Umbilical cord (tissue), 2 donors: ENCODE measurements at places on chromosomes 13 and 19. TPM values are rescaled to one million over a fixed set of nuclear protein-coding genes. Genes with fewer than 3 reads are reported as not detected.

DNA sequence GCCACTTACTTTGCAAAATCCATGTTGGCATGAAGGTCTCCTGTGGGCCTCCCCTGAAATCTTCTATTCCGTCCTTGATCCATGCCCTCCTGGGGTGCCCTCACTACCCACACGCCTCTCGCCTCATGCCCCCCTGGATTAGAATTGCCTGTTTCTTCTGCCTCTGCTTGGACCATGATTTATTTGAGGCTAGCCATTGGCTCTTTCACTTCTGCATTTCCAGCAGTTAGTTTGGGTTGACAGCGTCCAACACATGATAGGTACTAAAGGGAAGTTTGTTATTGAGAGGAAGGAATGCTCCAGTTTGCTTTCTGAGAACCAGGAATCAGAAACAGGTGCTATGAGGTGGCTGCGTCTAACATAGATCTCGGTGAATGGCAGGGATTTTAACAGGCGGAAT is 30.5 kb upstream of the TPTE2 start:
- no peak for DNase-seq

DNA sequence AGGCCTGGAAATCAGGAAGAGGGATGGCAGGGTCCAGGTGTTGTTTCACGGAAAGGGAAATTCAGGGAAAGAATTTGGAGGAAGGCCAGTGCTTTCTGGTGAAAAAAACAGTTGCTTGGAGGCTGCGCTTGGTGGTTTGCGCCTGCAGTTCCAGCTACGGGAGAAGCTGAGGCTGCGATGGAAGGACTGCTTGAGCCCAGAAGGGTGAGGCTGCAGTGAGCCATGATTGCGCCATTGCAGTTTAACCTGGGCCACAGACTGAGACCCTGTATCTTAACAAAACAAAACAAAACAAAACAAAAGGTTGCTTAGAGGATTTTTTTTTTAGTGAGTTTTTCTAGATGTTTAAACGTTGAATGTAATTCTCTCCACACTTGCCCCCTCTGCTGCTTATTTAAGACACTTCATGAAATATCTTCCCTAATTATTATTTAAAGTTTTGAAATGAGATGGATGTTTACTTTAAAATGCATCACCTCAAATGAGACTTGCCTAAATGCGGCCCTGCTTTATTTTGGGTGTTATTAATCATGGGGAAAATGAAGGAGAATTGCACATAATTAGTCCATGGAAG is 75.4 kb upstream of the TRPC4 start:
- DNase-seq = no peak

DNA sequence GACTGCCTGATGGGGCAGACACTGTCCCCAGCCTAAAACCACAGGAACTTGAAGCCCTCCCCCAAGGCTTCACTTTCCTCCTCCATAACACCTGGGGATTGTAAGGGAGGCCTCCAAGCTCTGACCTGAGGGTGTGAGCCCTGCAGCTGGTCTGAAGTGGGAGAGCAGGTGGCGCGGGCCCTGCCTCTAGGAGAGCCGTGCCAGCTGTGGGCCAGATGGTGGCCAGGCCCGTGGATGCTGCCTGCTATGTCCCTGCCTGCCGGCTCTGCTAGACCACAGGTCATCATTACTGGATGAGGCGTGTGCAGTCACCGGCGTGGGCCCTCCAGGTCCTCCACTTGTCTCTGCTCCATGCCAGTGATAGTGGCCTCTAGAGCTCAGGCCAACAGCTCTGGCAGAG is 3.5 kb upstream of the KLHL26 start:
- no peak for DNase-seq

DNA sequence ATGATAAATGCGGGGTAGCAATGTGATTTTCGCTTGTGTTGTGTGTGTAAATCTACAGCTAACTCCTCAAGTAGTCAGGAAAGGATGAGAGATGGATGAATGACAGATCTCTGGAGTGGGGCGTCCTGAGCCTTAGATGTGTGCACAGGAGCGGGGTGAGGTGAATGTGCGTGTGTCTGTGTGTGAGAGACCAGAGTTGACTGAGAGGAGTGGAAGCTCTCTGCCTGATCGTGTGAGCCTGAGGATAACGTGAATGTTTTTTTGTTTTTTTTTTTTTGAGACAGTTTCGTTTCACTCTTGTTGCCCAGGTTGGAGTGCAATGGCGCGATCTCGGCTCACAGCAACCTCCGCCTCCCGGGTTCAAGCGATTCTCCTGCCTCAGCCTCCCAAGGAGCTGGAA is 805 bp downstream of the ZNF461 start:
- DNase-seq = no peak

DNA sequence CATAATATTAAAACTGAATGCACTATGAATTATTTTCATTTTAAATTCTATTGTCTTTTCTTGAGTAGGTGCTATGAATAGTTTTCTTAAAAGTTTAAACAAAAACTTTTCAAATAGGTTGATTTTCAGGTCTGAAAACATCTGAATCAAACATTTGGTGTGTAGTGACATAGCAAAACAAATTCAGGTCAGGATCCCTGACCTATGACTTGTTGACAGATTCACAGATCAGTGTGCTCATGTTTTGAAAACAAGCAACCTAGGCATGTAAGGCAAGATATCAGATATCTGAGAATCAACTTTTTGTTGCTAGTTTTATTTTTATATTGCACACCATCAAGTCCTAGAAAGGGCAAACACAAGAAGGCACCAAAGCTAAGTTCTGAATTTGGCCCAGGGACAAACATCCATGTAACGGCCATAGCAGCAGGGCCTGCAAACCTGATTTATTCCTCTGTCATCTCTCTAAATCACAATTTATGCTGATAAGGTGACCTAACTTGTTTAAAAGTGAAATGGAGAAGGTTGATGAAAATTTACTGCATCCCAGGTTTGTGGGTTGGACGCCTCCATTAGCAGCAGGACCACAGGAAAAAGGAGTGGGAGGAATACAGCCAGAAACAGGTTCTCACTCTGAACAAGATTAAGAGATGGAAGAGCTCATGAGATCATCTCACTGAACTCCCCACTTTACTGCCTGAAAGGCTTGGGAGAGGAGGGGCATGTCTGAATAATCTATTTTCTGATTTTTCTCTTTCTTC is 337.7 kb downstream of the KCNRG start:
- no peak for DNase-seq

DNA sequence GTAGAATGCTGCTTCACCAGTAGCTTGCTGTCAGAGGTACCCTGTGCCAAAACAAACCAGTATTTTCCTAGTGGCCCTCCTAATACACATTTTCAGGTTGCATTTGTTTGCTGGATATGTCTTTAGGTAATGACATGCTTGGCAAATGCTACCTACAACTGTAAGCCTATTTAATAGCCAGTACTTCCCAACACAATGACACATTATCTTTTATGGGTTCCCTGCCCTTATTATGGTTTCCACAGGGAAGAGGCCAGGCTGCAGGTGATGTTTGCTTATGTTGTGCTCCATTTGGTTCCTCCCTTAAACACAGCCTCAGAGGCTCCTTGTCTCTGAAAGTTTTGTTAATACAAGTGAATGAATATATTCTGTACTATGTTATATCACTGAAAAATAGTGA is 24.7 kb downstream of the FRY start:
- DNase-seq = no peak

GRCh38 chr13:98476106-98476505 is 100.8 kb downstream of the STK24 start:
- DNase-seq = no peak

DNA sequence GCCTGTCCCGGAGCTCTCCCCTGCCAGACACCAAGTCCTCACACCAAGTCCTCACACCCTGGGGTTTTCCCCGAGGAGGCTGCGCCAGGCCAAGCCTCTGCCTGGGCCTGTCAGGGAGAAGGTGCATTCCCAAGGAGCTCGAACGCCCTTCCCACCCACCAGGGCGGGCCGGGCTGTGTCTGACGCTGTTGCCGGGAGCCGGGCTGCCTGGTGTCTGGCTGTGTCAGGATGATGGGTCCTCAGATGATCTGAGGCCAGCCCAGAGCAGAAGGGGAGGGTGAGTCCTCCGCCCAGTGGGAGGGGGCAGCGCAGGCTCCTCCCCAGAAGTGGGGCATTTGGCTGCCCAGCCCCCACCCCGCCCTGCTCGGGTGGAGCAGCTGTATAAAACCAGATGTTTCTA is 2.3 kb upstream of the HAS1 start:
- DNase-seq = peak; percentile 93

DNA sequence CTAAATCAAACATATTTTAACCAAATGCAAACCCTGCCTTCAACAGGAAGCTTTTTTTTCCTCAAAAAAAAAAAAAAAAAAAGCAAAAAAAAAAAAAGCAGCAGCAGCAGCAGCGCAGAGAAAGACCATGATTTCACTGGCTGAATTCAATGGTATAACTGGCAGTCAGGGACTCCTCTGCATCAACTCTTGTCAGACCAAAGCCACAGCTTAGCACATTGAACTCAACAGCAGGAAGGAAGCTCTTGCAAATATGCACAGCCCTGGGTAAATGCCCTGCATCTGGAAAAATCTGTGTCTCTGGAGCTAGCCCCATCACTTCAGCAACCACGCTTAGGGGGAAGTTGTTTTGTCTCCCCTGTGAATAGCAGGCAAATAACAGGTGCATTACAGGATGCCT is 17.6 kb upstream of the DHRS12 start:
- no peak for DNase-seq

DNA sequence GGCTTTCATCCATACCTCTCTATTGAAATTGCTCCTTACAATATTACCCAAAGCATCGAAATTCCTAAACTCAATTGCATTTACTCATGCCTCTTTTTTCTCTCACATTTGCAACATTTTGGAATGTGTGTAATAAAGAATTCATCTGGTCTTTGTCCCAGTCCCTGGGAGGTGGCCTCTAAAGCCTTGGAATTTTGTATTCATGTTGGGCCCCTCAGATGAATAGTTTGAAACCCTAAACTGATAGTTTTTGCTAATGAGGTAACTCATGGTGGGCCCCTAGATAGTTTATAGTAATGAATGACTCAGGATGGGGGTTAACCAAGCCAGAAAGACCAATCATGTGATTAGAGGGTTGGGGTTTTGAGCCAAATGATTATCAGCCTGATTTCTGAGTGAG is 490.4 kb downstream of the DIAPH3 start:
- DNase-seq = no peak

GRCh38 chr13:64767054-64767453 is 2463.1 kb downstream of the PCDH9 start:
- DNase-seq = no peak

- DNase-seq = peak; percentile 17
These were observed 820.6 kb upstream of the PCDH9 start for GRCh38 chr13:68050761-68051160.

DNA sequence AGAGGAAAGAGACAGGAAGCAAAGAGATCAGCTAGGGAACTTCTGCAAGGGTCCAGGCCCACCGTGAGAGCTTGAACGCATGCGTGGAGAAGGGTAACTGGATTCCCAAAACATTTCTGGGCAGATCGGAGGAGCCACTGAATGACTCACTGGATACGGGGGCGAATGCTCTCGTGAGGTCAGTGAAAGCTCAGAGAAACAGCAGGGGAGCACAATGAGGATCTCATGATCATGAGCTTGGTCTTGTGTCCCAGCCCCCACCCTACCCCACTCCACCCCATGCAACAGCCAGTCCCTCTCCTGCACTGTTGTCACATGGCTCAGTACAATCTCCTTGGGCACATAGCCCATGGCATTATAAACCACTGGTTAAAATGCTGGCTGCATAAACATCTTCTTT is 40.6 kb downstream of the DCLK1 start:
- no peak for DNase-seq

GRCh38 chr13:61833228-61833627 is 417.6 kb upstream of the PCDH20 start:
- DNase-seq = no peak

DNA sequence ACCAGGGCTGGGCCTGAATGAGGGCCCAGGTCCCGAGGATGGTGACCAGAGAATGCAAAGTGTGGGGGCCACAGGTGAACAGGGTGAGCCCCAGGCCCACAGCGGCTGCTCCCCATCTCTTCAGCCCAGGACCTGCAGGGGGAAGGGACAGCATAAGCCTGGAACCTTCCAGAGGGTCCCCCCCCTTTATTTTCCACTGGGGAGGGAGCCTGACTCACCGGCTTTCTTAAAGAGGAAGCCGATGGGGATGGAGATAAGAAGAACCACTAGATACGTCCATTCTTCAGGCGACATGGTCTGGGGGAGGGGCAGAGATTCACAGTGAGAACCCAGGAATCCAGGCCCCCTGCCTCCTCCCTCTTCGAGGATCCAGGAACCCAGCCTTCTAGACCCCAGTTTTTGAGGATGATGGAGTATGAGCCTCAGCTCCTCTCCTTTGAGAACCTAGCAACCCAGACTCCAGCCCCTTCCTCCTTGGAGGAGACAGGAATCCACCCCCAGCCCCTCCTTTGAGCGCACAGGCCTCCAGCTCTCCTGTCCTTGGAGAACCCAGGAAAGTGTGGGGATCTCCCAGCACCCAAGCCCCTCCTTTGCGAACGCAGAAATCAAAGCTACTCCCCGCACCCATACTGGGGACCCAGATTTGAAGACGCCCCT is 1.0 kb downstream of the MBOAT7 start:
- peak; percentile 46 for DNase-seq

GRCh38 chr19:49520705-49521319 is 7.0 kb upstream of the RCN3 start:
- peak; percentile 45 for DNase-seq

DNA sequence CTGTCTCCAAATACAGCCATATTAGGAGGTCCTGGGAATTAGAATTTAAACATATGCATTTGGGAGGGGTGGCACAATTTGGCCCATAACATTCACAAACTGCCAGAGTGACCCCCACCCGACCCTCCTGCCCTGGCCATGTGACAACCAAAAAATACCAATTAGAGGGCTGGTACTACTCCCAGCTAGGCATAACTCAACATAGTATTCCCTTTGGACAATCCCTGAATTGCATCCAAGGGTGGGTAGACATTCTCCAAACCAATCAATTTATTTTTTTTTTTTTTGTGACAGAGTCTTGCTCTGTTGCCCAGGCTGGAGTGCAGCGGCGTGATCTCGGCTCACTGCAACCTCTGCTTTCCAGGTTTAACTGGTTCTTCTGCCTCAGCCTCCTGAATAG is 29.8 kb downstream of the CLEC17A start:
- DNase-seq = no peak

DNA sequence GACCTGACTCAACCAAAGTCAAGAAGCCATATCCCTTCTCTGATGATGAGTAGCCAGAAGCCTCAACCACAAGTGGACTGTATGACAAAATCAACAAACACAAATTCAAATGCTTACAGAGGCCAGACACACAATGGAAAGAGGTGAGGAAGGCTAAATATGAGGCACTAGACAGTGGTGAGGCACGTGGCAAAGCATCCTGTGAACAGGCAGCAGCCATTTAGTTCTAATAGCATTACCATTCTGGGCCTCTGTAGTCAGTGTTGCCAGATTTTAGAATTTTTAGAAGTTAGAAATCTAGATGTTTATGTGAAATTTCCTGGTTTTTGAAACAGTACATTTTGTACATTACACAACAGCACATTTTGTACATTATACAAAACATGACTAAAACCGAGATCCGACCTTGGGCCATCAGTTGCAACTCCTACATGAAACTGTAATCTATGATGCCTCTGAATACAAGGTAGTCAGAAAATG is 403.3 kb downstream of the COG6 start:
- DNase-seq = no peak

The KIR2DL3 gene
- total RNA-seq = 1.7 TPM

The SLITRK1 gene
- total RNA-seq = 0.72 TPM

The VSTM1 gene
- not detected for total RNA-seq

The ZNF583 gene
- 25.3 TPM for total RNA-seq

The MEDAG gene
- total RNA-seq = 61.2 TPM

The NKG7 gene
- not detected for total RNA-seq
